ENCODE measurements at places on chromosomes 5 and 9.

DNA sequence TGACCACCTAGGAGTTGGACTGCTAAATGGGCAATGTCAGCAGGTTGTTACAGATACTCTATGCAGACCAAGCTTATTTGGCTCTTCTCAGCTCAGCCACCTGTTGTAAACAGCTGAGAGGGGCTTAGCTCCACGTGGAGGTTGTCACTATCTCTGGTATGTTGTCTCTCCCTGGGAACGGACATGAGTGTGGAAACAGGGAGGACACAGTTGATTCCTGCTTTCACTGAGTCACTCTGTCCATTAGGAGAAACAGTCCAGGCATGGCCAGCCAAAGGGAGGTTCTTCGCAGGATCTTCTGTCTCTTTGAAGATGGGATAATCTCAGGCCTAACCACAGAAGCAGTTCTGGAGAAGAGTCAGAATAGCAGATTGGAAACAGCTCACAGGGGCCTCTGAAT lies 121.2 kb downstream of the PALM2AKAP2 start:
- DNase-seq = no peak

- DNase-seq = no peak
Observed at GRCh38 chr9:89153232-89154017, 25.2 kb downstream of the SHC3 start.

DNA sequence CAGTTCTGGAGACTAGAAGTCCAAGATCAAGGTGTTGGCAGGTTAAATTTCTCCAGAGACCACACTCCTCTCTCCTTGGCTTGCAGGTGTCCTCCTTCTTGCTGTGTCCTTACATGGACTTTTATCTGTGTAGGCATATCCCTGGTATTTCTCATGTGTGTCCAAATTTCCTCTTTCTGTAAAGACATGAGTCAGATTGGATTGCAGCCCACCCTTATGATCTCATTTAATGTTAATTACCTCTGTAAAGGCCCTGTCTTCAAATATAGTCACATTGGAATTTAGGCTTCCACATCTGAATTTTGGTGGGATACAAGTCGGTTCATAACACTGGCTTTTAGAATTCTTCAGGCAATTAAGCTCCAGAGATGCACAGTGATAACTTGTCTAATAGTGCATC lies 322.2 kb upstream of the GRIA1 start:
- DNase-seq = no peak

DNA sequence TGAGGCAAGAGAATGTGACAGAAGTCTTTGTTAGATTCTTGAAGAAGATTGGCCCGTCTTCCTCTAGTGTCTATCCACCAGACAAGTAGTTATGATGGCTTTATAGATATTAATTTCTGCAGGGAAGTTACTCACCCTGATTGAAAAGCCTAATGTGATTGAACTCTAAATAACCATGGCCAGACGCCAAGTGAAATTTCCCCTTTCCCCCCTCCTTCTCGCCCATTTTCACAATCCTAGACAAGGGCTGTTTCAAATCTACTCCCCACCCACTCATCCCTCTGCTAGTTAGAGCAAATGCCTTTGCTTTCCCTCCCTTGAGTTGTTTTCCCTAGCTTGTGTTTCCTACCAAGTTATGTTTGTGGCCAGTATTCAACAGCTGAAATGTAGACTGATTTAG lies 182.5 kb downstream of the TMEM167A start:
- DNase-seq = no peak

DNA sequence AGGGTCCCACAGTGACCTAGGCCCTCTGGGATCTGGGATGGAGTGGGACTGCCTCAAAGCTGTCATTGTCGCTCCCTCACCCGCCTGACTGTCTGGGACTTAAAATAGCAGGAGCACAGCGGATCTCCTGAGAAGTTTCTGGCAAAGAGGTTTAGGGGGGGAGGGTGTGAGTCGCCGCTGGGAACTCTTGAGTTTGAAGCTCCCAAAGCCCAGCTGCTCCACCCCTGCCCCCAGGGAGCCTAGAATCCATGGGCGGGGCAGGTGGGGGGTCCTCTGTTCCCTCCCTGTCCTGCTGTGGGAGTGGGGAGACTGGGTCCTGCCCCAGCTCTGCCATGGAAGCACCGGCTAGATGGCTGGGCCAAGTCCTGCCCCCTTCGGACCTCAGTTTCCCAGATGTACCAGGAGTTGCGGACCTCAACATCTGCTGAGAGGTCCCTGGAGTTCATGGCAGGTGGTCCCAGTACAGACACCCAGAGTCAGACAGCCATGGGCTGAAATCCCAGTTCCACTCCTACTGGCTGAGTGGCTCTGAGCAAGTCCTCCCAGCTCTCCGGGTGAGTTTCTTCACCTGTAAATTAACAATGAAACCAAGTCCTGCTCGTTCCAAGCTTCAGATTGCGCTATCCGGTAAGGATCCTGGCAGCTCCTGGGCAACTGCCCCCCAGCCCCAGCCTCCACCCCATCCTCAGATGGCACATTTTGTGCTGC lies 985 bp upstream of the WDR38 start:
- no peak for DNase-seq

DNA sequence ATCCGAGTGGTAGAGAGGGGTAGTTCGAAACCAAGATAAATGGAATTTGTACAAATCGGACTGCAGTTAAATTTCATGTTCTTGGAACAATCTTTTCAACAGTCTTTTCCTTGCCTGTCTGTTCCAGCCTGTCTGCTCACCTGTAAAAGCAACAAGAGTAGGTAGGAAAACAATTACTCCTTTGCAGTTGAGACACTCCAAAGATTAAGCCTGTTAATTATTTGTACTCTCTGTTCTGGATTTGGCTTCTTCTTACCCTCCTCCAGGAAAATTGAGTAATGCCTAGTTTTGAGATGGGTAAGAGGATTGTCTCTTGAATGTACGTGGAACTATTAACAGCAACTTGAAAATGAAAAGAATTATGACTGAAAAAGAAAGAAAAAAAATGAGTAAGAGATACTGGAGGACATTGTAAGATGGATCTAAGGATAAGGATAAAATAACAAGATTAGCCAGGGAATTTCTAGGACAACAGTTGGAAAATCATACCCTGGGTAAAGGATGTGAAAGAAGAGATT lies 24.3 kb downstream of the SPAAR start:
- no peak for DNase-seq

DNA sequence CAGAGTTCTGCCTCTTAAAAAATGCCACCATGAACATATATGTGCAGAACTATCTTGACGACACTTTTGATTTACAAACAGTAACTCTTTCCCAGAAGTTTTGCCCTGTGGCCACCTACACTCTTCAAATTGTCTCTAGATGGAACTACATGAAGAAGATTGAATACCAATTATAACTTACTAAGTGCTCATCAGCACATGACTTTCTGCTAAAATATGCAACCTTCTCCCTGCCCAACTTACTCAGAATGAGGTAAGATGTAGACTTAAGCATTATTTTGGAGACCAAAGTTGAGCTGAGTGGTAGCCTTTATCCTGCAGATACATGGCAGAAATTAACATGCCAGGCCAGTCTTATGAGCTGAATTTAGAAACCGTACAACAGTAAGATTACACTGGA lies 105.4 kb downstream of the SEMA5A start:
- no peak for DNase-seq

- no peak for DNase-seq
Observed at GRCh38 chr9:23577611-23578010, 248.4 kb downstream of the ELAVL2 start.

DNA sequence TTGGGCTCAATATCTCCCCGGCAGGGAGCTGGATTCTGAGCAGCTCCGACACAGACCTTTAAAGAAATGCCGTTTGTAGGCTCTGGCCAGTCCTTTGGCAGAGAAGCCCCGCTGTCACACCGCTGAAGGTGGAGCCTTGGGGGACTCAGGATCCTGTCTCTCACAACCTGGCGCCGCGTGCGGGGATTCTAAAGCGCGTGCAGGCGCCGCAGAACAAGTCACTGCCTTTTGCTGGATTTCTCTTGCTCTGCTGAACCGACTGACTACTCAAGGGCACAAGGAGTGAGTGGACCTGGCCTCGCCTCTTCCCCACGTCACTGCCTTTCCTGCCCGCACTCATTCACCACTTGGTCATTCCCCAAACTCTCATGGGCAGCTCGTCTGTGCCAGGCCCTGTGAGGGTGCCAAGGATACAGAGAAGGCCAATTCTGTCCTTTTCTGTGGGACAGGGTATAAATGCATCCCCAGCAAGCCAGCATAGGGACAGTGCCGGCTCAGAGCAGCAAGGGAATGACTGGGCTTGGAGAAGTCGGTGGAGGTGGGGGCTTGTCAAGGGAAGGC lies 69.3 kb downstream of the CRB2 start:
- no peak for DNase-seq

- peak; percentile 71 for DNase-seq
Observed at GRCh38 chr9:95724253-95724991, 151.1 kb upstream of the ERCC6L2 start.

DNA sequence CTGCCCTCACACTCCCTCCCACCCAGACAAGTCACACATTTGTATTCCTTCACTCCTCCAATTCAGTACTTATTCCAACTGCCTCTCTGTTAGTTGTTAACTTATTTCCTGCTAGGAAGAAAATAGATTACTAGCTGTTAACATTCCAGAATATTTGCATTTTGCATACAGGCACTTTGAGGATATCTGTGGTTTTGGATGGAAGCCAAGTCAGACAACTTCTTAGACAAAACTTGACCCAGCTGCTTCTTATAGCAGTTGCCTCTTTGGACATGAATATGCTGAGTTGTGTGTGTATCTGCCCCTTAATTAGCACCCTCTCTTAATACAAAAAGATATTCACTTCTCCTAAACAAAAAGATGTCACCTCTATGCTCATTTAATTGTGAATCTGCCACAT lies 1280.6 kb upstream of the ACO1 start:
- no peak for DNase-seq

- DNase-seq = no peak
Observed at GRCh38 chr9:15755660-15756059, 202.8 kb downstream of the CCDC171 start.

DNA sequence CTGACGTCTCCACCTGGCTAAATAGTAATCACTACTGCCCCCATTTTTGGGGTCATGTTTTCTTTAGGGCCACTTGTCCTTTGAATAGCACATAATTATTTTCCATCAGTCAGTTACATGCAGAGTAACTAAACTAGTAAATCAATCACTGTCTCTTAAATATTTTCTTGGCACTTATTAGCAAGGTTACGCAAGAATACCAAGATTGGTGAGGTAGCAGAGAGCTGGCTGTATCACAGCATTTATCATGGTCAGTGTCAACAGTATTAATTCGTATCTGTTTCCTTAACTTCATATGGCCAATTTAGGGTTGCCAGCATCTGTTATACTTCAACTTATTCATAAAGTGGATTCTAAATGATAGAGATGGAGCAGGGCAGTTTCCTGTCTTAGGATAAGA lies 346.8 kb upstream of the FAM174A start:
- DNase-seq = no peak

Data from CD4-positive, alpha-beta T cell treated with Interleukin-1 beta for 1 hour (primary cell).